ENCODE measurements at places on chromosomes 1 and 21. TPM values are rescaled to one million over a fixed set of nuclear protein-coding genes. Genes with fewer than 3 reads are reported as not detected.

DNA sequence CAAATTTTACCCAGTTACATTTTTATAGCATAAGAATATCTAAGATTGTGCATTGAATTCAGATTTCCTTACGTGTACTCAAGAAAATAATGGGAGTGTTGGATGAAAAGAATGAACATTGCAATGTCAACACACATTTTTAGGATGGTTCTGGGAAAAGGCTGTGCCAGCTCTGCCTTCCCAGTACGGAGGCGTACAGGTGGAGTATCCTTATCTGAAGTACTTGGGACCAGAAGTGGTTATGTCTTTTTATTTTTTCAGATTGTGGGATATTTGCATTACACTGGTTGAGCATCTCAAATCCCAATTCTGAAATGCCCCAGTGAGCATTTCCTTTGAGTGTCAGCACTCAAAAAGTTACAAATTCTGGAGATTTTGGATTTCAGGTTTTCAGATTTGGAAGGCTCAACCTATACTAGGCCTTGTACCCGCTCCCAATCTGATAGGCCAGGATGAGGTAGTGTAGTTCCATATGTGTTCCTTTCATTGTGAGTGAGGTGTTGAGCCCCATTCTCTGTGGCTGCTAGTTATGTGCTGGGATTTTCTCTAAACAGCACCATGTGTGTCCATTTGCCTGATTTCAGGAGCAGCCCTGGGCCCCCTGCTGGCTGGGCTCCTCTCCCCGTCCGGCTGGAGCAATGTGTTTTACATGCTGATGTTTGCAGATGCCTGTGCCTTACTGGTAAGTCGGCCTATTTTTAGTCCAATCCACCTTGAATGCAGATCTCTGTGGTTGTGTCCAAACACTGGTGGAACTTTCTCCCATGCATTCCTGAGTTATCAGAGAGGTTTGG, 60.8 kb downstream of the SLC37A1 start:
- H3K4me3 ChIP-seq = no peak overlapping the region
- no peak overlapping the region for H3K27ac ChIP-seq
- no peaks in the 10 kb centered on the region for H3K36me3 ChIP-seq

- H3K4me1 ChIP-seq = no peaks in the 10 kb centered on the region
- H3K27me3 ChIP-seq = no peaks in the 10 kb centered on the region
- H3K4me3 ChIP-seq = peak overlapping the region; percentile 79
- peaks cover 16% of the 10 kb centered on the region for H3K36me3 ChIP-seq
- DNase-seq = no peak
Observed at GRCh38 chr1:155196893-155197638, 10.6 kb downstream of the THBS3 start.

GRCh38 chr1:158124999-158125398, 55.7 kb upstream of the CD1D start:
- no peak overlapping the region for H3K4me3 ChIP-seq
- H3K27me3 ChIP-seq = no peaks in the 10 kb centered on the region
- DNase-seq = peak; percentile 95
- no peaks in the 10 kb centered on the region for H3K4me1 ChIP-seq

- peaks cover 15% of the 10 kb centered on the region for H3K36me3 ChIP-seq
- no peak overlapping the region for H3K4me3 ChIP-seq
- H3K27ac ChIP-seq = no peak overlapping the region
Observed at GRCh38 chr1:44894591-44894990, 51.5 kb upstream of the PTCH2 start.

- no peaks in the 10 kb centered on the region for H3K27me3 ChIP-seq
- H3K4me3 ChIP-seq = no peak overlapping the region
- peak; percentile 71 for DNase-seq
- peaks cover 8% of the 10 kb centered on the region for H3K36me3 ChIP-seq
- H3K4me1 ChIP-seq = peaks cover 24% of the 10 kb centered on the region
- H3K27ac ChIP-seq = peak overlapping the region; percentile 59
Observed at GRCh38 chr1:64595871-64596515, 126.1 kb downstream of the CACHD1 start.

- no peak overlapping the region for H3K4me3 ChIP-seq
- no peak overlapping the region for H3K27ac ChIP-seq
- H3K4me1 ChIP-seq = no peaks in the 10 kb centered on the region
Observed at GRCh38 chr1:183375381-183375780, 42.8 kb downstream of the NMNAT2 start.

- no peak overlapping the region for H3K27ac ChIP-seq
- DNase-seq = no peak
- no peak overlapping the region for H3K4me3 ChIP-seq
- H3K4me1 ChIP-seq = peaks cover 13% of the 10 kb centered on the region
- no peaks in the 10 kb centered on the region for H3K27me3 ChIP-seq
Observed at GRCh38 chr1:183732236-183732880, 72.6 kb upstream of the RGL1 start.

DNA sequence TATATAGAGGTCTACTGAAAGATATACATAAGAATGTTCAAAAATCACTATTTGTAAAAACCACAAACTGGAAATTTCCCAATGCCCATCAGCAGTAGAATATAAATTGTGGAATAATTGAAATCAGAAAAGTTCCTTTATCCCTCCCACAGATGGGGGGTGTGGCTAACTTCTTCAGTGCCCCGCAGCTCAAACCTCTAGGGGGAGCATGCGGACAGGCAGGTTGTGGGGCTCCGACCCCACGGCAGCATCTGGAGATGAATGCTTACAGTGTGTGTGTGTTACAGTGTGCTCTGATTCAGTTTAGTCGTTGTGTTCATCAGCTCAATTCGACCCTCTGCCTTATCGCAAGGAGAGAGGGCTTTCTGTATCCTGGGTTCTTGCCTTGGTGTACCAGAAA, 262.1 kb upstream of the LRRC7 start:
- H3K4me3 ChIP-seq = no peak overlapping the region
- H3K27me3 ChIP-seq = no peaks in the 10 kb centered on the region
- H3K36me3 ChIP-seq = no peaks in the 10 kb centered on the region
- DNase-seq = peak; percentile 85
- H3K27ac ChIP-seq = no peak overlapping the region

DNA sequence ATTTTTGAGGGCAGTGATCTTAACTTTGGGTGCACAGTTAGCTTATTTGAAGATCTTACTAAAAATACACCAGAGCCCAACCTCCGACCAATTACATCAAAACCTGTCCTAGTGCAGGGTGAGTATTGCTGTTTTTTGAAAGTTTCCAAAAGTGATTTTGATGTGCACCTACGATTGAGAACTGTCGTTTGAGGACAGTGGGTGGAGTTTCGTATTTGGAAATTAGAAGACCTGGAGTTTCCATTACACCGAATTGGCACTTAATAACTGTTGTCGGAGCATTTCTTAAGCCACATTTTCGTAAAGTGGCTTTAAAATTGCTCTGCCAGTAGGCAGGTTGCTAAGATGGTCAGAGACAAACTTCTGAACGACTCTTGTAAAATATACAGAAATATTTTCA, 1.1 kb downstream of the SOD1 start:
- H3K27me3 ChIP-seq = no peaks in the 10 kb centered on the region
- H3K4me3 ChIP-seq = peak overlapping the region; percentile 86
- DNase-seq = no peak
- H3K27ac ChIP-seq = no peak overlapping the region
- H3K4me1 ChIP-seq = peaks cover 2% of the 10 kb centered on the region

- no peak overlapping the region for H3K4me3 ChIP-seq
- no peaks in the 10 kb centered on the region for H3K36me3 ChIP-seq
- no peak overlapping the region for H3K27ac ChIP-seq
- no peak for DNase-seq
- peaks cover 20% of the 10 kb centered on the region for H3K4me1 ChIP-seq
Observed at GRCh38 chr1:147110872-147111271, 61.4 kb downstream of the PRKAB2 start.

GRCh38 chr1:220696863-220697231, 6.7 kb downstream of the C1orf115 start:
- H3K36me3 ChIP-seq = no peaks in the 10 kb centered on the region
- H3K27ac ChIP-seq = no peak overlapping the region
- H3K27me3 ChIP-seq = peaks cover 9% of the 10 kb centered on the region
- DNase-seq = no peak
- H3K4me3 ChIP-seq = no peak overlapping the region

DNA sequence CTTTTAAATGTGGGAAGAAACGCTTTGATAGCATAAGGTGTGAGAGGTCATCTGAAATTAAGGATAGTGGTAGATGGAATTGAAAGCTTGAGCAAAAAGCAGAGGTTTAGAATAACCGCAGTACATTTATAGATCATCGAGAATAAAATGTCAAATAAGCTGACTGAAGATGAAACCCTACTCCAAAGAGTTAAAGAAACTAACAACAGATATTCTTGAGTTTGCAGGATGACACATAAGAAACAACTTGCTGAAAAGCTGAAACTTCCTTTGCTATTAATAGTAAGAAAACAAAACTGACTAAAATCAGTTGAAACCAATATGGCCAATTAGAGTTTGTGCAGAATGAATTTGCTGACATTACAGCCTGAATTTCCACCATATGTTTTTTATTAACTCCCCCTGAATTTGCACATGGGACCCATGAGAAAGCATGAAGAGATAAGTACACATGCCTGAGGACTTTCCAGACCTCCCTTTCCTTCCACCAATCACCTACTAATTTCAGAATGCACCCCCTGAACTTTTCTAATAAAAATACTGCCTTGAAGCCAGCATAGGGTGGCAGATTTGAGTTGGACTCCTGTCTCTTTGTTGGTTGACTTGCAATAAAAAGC, 1.7 kb upstream of the C1orf185 start:
- H3K4me3 ChIP-seq = no peak overlapping the region
- DNase-seq = no peak
- no peaks in the 10 kb centered on the region for H3K27me3 ChIP-seq

- no peaks in the 10 kb centered on the region for H3K4me1 ChIP-seq
- H3K4me3 ChIP-seq = no peak overlapping the region
- no peaks in the 10 kb centered on the region for H3K36me3 ChIP-seq
- no peak for DNase-seq
- H3K27me3 ChIP-seq = no peaks in the 10 kb centered on the region
- no peak overlapping the region for H3K27ac ChIP-seq
Observed at GRCh38 chr21:32062591-32063227, 189.9 kb downstream of the HUNK start.

GRCh38 chr1:153951801-153952200, 5.3 kb upstream of the DENND4B start:
- H3K27me3 ChIP-seq = no peaks in the 10 kb centered on the region
- peaks cover 42% of the 10 kb centered on the region for H3K36me3 ChIP-seq
- DNase-seq = no peak
- H3K4me3 ChIP-seq = no peak overlapping the region
- no peaks in the 10 kb centered on the region for H3K4me1 ChIP-seq

DNA sequence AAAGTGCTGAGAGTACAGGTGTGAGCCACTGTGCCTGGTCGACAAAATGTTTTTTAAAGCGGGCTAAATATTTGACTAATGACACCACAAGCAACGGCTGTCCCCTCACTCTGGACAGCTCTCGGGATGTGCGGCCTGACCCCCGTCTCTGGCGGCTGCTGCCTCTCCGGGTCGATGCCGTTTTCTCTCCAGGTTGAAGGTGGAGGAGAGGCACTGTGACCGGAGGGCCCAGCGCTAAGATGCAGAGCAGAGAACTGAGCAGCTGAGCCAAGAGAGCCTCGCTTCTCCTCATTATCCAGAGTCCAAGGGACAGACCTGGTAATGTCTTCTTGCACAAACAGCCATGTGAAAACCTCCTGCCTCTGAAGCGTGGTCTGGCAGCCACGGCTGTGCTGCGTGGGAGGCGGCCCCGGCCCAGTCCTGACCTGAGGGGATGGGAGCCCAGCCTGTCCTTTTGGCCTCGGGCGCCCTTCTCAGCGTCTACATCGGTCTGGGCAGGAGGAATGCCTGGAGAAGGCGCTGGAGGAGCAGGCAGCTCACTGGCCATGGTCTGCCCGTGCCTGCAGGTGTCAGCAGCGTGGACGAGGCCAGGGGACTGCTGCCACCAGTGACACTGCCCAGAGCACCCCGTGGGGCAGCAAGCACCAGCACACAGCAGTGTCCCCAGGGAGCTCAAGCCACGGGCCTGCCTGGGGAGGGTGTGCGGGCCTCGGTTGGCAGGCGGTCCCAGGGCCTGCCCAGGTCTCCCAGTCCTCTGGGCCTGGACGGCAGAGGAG, 10.3 kb downstream of the MORN1 start:
- no peak overlapping the region for H3K27ac ChIP-seq
- H3K27me3 ChIP-seq = no peaks in the 10 kb centered on the region
- no peaks in the 10 kb centered on the region for H3K4me1 ChIP-seq
- DNase-seq = no peak
- H3K4me3 ChIP-seq = no peak overlapping the region
- H3K36me3 ChIP-seq = no peaks in the 10 kb centered on the region

- DNase-seq = peak; percentile 98
- no peaks in the 10 kb centered on the region for H3K36me3 ChIP-seq
- no peaks in the 10 kb centered on the region for H3K27me3 ChIP-seq
- peak within 1 kb of the TSS; percentile 99 for H3K4me3 ChIP-seq
- H3K4me1 ChIP-seq = no peaks in the 10 kb centered on the region
- peak within 1 kb of the TSS; percentile 96 for H3K27ac ChIP-seq
Observed at GRCh38 chr1:196608390-196609369, at the start of gene KCNT2. Gene KCNT2 (minus strand): TSS chr1:196608440. CDS start chr1:196608309, 131 bp downstream.

- H3K27me3 ChIP-seq = no peaks in the 10 kb centered on the region
- no peak for DNase-seq
- no peak overlapping the region for H3K4me3 ChIP-seq
Observed at GRCh38 chr1:199302554-199302953, 663.7 kb downstream of the PTPRC start.

DNA sequence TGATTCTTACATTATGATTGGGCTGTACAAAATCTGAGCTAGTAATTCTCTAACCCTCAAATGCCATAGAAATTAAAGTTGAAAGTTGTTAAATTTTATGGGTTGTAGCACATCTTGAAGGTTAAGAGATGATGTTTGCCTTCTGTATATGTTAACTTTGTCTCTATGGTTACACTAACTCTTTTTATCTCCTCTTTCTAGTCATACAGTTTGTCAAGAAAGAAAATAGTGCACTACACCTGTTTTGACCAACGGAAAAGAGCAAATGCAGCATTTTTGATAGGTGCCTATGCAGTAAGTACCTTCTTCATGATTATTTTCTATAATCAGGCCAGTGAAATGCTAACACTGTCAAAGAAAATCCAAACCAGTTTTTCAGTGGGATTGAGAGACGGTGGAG, 38.2 kb downstream of the CDC14A start:
- no peaks in the 10 kb centered on the region for H3K4me1 ChIP-seq
- H3K27me3 ChIP-seq = no peaks in the 10 kb centered on the region
- H3K27ac ChIP-seq = no peak overlapping the region
- no peak overlapping the region for H3K4me3 ChIP-seq
- H3K36me3 ChIP-seq = peaks cover 34% of the 10 kb centered on the region
- no peak for DNase-seq

- peaks cover 11% of the 10 kb centered on the region for H3K4me1 ChIP-seq
- H3K36me3 ChIP-seq = no peaks in the 10 kb centered on the region
- no peaks in the 10 kb centered on the region for H3K27me3 ChIP-seq
- H3K4me3 ChIP-seq = no peak overlapping the region
Observed at GRCh38 chr1:64984737-64985136, 18.4 kb upstream of the JAK1 start.

GRCh38 chr1:111643696-111644095, 24.1 kb downstream of the RAP1A start:
- no peak overlapping the region for H3K27ac ChIP-seq
- peaks cover 9% of the 10 kb centered on the region for H3K4me1 ChIP-seq
- no peaks in the 10 kb centered on the region for H3K36me3 ChIP-seq
- no peak for DNase-seq

- no peak overlapping the region for H3K4me3 ChIP-seq
- no peaks in the 10 kb centered on the region for H3K27me3 ChIP-seq
- no peak for DNase-seq
- peaks cover 7% of the 10 kb centered on the region for H3K36me3 ChIP-seq
Observed at GRCh38 chr1:50829014-50829958, 130.8 kb downstream of the FAF1 start.

Gene TNFRSF4
- total RNA-seq = not detected

Gene C1QTNF12
- total RNA-seq = 8.0 TPM

Gene RPE65
- total RNA-seq = not detected

Gene TRIM63
- total RNA-seq = not detected

Gene KRTAP13-2
- total RNA-seq = not detected

Gene OR2M2
- total RNA-seq = not detected

Gene POFUT2
- total RNA-seq = 49.0 TPM

Gene TRNP1
- total RNA-seq = 14.5 TPM

Gene SPATA45
- total RNA-seq = not detected

Measured in endodermal cell (in vitro differentiated cells).